Activated naive CD4-positive, alpha-beta T cell (primary cell): ENCODE measurements at places on chromosomes 3 and 15.

DNA sequence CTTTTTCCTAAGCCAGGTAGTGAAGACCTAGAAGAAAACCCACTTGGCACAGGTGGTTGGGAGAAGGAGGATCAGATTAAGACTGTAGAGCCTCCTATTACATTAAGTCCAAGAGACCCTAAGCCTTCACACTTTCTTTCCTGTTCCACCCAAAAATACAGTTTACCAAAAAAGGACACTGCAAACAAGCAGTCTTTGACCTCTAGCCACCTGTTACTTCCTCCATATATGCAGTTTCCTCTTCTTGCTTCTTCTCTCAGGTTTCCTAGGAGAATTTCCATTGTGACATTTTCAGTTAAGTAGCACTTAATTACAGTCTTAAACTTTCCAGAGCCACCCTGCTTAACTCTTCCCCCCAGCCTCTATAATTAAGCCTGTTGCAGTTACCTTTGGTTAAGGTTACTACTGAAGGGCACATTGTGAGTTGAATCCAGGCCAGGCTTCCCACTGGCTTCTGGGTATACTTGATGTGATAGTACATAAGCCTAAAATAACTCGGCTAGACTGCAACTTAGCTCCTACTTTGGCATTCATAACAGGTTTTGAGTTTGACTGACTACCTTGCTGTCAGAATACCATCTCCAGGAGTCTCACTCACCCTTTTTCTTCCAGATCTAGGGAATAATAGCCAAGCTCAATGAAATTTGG is 114.2 kb upstream of the UMPS start:
- DNase-seq = no peak

- DNase-seq = no peak
Measured at GRCh38 chr3:38599886-38600285, 49.6 kb downstream of the SCN5A start.

- DNase-seq = no peak
Measured at GRCh38 chr3:179608931-179609720, 4.5 kb downstream of the NDUFB5 start.

- no peak for DNase-seq
Measured at GRCh38 chr3:155815030-155815545, 9.0 kb upstream of the C3orf33 start.

DNA sequence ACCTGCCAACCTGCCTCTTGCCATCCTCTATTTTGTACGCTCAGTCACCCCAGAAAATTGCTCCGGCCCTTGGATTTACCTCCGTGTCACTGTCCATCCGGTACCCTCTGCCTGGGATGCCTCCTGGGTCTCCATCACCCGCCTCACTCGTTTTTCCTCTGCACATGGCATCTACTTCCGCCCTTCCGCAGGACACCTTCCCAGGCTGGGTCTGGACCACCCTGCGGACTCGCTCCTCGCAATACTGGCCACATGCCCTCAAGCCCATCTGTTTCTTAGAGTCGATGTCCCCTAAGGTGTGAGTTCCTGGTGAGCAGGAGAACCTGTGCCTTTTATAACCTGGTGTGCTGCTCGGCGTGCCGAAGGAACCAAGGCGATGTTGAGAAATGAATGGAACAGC is 58.5 kb downstream of the APBA2 start:
- no peak for DNase-seq

DNA sequence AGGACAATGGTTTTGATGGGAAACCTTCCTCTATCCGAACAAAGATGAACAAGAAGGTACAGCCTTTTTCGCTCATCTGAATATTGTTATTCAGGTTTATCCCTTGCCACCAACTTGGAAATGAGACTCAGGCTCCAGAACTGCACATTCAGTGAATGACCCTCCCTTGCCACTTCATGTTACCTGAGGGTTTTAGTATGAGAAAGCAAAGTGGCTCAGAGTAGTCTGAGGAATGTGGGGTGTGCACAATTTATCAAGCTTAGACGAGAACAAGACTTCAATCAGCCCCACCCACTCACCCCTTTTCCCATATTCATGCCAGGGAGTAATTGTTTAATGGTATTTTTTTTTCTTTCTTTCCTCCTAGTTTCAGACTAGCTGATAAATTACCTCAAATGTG is 265.3 kb upstream of the POU1F1 start:
- DNase-seq = no peak

DNA sequence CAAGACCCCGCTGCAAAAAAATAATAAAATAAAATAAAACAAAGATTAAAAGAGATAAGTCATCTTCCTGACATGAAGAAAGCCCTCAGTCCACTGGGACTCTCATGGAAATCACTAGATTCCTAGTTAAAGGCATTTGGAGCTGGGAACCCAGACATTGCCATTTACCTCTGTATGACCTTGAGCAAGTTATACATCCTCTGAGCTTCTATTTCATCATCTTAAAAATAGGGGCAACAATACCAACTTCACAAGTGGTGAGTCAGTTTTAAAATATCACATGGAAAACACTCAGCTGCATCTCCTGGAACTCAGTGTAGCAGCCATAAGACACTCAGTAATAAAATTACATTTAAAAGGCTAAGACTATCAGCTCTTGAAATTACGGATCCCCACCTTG is 334.8 kb downstream of the ERC2 start:
- DNase-seq = no peak

GRCh38 chr3:52193065-52193464 is 4.9 kb upstream of the ALAS1 start:
- no peak for DNase-seq

DNA sequence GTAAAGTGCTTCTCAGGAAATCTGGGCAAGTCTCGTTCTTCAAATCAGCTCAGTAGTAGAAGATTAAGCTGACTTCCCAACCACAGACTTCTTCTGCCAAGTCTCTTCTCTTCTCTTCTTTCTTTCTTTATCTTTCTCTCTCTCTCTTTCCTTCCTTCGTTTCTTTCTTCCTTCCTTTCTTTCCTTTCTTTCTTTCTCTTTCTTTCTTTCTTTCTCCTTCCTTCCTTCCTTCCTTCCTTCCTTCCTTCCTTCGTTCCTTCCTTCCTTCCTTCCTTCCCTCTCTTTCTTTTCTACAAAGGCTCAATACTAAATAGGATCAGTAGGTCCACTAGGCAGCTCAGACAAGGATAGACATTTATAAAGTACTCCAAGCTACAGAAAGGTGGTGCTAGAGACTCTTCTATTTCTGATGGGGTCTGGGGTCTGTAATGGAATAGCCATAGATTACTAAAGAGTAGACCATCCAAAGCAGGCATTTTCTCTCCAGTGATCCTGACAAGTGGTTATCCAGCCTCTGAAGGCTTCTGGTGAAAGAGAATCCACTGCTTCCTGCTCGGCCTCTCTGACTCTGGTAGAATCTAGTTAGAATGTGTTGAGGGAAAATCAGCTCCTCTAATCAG is 100.8 kb downstream of the TPRG1 start:
- DNase-seq = no peak

DNA sequence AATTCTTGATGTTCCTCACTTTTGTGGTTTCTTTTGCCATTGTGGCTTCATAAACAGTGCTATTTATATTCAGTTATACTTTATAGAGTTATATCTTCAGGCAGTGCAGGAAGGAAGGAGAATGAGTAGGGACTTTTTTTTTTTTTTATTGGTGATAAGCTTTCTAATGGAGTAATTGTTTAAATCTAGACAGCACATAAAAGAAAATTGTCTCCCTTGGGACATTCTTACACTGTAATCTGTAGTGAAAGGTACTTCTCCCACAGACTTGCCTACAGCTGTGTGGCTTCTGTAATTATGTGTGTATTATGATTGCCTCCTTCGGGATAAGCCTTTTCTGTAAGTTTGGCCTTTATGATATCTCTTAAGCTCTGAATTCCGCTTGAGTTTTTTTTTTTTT is 41.6 kb downstream of the WDR76 start:
- DNase-seq = no peak

DNA sequence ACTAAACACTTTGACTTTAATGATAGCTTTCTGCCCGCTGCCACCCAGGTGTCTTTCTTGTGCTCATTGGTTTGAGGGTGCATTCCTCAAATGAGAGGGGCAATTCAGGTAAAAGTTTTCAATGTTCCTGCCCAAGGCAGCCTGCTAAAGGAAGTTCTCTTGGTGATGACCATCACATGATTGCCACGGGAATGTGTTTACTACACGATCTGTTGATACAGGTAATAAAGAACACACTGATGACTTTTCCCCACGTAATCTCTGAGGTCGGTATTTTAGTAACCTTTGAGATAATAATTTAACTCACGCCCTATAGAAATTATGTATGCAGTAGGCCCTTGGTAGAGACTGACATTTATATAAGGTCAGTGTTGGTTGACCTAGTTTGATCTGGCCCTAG is 39.3 kb downstream of the FNDC3B start:
- no peak for DNase-seq

DNA sequence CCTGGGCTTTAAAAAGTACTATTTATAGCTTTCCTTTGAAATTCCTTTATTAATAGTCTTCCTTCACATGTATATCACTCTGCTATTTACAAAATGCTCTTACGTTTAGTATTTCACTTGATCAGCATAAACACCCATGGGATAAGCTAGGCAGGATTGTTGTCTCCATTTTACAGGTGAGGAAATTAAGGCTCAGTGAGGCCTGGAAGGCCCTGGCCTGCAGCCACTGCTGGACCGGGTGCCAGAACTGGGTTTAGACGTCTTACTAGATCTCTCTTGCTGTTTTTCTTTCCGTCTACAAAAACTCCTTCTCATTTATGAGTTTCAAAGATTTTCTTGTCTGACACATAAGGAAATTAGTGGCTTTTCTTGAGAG is 236.4 kb downstream of the LPP start:
- DNase-seq = no peak

GRCh38 chr3:101259485-101260341 is 60.7 kb downstream of the IMPG2 start:
- no peak for DNase-seq

- DNase-seq = no peak
Measured at GRCh38 chr15:40891810-40892446, 2.3 kb upstream of the VPS18 start.

- no peak for DNase-seq
Measured at GRCh38 chr3:58349792-58350626, 17.3 kb downstream of the PXK start.

DNA sequence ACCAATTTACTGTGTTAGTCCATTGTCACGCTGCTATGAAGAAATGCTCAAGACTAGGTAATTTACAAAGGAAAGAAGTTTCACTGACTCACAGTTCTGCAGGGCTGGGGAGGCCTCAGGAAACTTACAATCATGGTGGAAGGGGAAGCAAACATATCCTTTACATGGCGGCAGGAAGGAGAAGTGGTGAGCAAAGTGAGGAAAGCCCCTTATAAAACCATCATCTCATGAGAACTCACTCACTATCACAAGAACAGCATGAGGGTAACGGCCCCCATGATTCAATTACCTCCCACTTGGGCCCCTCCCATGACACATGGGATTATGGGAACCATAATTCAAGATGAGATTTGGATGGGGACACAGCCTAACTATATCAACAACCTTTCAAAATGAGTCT is 20.2 kb downstream of the USF3 start:
- DNase-seq = no peak

DNA sequence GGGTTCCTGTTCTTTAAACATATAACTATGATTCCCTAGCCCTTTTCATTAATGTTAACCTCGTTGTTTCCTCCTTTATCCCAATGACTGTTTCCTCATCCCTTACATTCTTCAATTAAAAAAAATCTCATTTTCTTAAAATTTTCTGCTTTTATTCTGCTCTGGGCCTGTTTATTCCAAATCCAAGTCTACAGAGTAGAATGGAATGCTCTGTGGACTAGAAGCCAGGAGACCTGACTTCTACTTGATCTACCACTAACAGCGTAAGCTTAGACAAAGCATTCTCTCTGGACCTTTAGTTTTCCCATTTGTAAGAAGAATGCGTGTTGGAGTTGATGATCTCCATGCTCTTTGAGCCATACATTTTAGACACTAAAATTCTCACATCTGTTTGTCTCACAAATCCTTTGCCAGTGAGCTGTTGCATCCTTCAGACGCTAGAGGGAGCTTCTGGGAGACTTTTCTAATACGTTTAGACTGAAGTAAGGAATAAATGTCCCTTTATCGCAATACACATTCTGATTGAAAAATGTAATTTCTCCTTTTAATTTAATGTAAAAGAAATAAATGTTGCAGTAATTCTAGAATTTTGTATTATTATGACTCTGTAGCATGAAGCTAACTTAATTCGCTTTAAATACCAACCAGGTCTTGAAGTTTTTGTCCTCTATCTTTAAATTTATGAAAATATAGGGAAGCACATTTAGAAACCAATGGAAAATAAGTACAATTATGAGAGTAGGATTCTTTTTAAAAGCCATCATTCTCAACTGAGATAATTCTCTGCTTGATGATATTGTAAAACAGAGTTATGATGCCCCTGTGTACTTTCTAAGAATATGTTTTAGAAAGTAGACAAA is 21.7 kb upstream of the GMNC start:
- DNase-seq = no peak

GRCh38 chr3:188244395-188244861 is 90.5 kb downstream of the LPP start:
- DNase-seq = no peak

- no peak for DNase-seq
Measured at GRCh38 chr15:77028451-77029165, 33.7 kb downstream of the PSTPIP1 start.

- DNase-seq = no peak
Measured at GRCh38 chr3:51353131-51353530, 32.0 kb upstream of the MANF start.

DNA sequence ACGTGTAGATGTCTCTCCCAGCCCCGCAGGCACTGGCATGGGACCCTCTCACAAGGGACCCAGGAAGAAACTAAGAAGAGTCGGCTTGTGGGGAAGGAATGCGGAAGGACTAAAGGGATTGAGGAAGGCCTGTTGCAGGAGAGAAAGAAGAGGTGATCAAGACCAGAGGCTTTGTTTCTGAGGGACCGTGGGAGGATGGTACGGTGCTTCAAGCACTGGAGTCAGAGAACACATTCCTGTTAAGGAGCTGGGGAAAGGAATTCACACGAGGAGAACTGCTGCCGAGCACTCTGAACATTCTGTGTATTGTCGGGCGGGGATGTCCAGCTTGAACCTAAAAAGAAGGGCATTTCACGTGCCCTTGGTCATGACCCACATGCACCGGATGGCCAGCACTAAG is 91.4 kb downstream of the TAMM41 start:
- DNase-seq = no peak

- no peak for DNase-seq
Measured at GRCh38 chr3:154384479-154384878, 45.5 kb downstream of the GPR149 start.

- DNase-seq = no peak
Measured at GRCh38 chr3:57512166-57512565, 32.0 kb downstream of the DNAH12 start.

GRCh38 chr3:159260049-159260662 is 458.3 kb downstream of the MFSD1 start:
- no peak for DNase-seq

DNA sequence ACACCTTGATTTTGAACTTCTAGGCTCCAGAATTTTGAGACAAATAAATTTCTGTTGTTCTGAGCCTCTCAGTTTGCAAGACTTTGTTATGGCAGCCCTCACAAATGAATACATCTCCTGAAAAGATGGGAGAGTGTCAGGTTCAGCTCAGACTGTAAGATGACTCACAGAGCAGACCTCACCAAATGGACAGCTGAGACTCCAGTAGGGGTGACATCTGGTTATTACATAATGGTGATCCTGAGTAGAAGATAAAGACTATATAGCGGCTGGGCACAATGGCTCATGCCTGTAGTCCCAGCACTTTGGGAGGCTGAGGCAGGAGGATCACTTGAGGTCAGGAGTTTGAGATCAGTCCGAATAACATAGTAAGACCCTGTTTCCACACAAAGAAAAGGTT is 26.2 kb upstream of the MTMR14 start:
- DNase-seq = no peak
